ENCODE measurements at places on chromosomes 11 and 22.

DNA sequence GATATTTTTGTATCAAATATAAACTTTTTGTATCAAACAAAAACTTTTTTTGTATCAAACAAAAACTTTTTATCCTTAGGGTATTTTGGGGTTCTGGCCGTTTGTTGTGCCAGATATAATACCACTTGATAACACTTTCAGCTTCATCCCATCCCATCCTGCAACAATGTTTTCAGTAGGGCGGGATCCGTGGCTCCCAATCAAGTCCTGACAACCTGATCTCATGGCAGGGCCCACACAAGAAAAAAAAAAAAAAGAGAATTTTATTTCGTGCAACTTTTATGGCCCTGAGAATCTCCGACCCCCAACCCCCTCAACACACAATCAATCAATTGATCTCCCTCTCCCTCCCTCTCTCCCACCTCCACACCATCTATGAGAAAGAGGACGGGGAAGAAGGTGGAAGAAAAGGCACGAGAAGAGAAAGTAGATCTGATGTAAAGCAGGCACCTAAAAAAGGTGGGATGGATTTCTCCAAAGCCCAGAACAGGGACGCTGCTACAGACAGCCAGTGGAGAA lies 4749.6 kb upstream of the OR11H1 start:
- no peak for DNase-seq

DNA sequence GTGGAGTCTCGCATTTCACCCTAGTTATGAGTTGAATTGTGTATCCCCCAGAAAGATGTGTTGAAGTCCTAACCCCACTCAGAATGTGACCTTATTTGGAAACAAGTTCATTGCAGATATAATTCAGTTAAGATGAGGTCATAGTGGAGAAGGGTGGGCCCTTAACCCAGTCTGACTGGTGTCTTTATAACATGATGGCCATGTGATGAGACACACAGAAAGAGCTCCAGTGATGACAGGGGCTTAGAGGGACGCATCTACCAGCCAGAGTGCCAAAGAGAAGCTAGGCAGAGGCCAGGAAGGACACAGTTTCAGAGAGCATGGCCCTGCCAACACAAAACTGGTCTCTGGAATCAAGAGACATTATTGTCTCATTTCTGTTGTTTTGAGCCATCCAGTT lies 50.3 kb downstream of the LARGE1 start:
- no peak for DNase-seq

DNA sequence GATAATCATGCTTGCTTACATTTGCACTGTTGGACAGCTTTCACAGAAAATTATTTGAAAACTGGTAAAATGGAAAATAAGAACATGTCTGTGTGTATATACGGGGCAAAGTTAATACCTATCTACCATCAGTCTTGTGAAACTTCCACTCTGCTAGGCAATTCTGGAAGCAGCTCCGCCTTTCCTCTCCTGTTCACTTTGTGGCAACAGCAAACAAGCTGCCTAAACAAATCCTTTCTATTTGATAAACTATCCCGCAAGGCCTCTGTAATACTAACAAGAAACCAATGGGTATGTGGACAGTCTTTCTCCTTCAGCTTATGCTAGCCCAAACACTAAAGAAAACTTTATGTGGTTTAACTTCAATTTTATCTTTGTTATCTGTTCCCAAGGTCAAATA lies 39.2 kb upstream of the RAPSN start:
- no peak for DNase-seq

- no peak for DNase-seq
Measured at GRCh38 chr22:45884201-45885062, 92.5 kb downstream of the WNT7B start.

DNA sequence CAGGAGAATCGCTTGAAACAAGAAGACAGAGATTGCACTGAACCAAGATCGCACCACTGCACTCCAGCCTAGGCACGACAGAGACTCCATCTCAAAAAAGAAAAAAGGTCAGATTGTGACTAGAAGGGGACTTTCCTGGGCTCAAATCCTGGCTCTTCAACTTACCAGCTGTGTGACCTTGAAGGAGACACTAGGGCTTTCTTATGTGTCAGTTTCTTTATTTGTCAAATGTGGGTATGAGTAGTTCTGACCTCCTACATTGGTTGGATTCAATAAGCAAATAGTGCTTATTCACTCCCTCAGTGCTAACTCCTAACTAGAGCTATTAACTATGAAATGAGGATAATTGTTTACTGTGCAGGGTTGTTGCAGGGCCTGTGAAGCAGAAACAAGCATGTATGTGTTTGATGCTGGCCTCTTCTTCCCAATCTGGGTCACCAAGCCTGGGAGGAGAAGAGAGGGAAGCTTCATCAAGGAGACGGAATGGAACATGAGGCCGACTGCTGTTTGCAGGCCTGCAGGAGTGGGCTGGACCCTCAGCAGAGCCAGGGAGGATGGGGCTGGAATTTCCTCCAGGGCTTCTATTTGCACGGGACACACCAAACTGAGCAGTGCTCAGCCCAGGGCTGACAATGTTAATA lies 22.5 kb downstream of the RHOD start:
- DNase-seq = no peak

DNA sequence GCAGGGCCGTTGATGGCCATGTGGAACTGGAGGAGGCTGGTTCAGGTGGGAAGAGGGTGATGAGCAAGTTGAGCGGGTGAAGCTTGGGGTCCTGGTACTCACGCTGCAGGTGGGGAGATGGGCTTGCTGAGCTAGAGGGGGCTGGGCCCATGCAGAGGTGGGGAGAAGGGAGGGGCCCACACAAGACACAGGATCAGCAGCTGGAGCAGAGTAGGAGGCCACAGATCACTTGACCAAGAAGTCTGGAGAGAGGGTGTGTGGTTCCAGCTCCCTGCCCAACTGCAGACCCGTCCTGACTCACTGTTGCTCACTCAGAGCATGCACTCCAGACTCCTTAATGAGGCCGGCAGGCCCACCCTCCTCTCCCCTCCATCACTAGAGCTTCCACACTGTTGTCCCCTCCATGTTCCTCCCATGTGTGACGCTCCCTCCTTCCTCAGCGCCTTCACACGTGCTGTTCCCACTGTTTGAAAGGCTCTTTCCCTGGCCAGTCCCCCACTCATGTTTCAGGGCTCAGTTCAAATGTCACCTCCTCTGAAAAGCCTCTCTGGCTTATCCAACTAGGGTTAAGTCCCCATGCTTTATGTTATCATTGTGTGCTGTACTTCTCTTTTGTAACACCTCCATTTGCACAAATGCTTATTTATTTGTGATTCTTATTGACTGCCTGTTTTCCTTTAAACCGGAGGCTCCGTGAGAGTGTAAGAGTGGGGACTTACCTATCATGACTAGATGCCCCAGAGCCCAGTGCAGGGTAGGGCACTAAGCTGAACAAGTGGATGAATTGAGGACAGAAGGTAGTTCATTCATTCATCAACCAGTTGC lies 2.3 kb downstream of the CCDC86 start:
- no peak for DNase-seq

DNA sequence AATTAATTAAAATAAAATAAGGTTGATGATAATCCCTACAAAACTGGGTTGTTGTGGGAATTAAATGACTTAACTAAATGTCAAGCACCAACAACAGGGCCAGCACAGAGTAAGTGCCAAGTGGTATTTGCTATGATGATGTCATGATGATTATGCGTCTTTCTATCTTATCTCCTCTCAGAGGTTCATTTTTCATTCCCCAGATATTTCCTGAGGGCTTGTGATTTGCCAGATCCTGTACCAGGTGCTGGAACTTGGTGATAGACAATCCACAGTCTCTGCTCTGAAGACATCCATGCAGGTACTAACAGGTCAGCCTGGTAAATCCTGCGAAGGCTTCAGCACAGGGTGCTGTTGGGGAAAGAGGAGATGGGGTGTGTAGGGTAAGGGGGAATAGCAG lies 8.1 kb upstream of the MYH9 start:
- no peak for DNase-seq

GRCh38 chr11:16809886-16810668 lies 71.6 kb downstream of the C11orf58 start:
- no peak for DNase-seq

- DNase-seq = no peak
Measured at GRCh38 chr11:63560506-63561180, 2.5 kb downstream of the PLAAT2 start.

DNA sequence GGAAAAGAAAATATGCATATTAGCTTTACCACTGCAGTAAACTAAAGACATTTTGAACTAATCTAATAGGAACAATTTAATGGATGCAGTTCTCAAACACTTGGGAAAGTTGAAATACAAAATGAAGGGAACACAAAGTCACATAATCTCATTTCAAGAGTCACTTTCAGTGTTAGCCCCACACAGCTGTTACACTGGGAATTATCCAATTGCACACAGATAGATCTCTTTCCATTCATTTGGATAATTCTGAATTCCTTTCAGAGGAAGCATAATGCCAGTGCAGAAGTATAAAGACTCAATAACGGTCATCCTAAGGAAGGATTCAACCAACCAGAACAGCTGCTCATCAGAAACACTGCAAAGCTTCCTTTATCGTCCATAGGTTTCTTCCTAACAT lies 173.3 kb downstream of the GRIA4 start:
- no peak for DNase-seq

- no peak for DNase-seq
Measured at GRCh38 chr22:27719036-27719347, 82.6 kb downstream of the MN1 start.

- no peak for DNase-seq
Measured at GRCh38 chr11:61632096-61632495, 48.1 kb upstream of the DAGLA start.

DNA sequence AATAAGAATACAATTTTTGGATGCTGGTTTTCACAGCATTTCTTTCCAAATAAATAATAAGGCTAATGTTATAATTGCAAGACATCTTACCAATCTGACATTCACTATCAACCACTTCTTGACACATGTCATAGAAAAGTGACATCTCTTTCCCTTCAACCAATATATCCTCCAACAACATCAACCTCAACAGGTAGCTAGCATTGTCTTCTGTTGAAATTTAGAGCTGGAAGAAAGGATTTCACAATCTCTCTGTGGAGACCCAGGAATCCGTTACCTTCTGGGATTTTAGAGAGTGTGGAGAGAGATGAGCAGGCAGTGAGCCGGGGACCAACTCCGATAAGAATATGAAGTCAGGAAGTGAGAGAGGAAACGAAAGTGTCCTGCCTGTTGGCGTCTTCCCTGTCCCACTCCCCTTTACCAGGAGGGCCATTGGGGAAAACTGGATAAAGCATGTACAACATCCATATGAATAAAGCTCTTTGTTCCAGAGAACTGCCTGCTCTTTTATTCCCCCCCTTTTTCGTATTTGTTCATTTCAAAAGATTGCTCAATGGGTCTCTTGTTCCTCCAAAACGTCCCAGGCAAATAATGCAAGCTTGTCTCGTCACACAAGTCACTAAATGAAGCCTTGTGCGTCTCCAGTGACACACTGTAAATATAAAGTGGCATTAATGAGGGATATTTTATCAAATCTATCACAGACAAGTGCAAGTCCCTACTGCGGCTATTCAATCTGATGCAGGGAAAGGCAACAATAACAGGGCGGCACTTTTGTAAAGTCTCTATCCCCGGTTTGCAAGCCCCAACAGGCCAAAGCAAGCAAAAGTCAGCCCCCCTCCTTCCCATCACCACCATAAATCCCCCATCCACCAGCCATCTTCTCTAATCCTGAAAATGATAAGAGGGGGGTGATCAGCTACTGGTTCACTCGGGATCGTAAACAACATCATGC lies 3.4 kb downstream of the CADM1 start:
- DNase-seq = no peak

- DNase-seq = no peak
Measured at GRCh38 chr22:45718391-45718790, 46.8 kb downstream of the ATXN10 start.

GRCh38 chr22:19554834-19555404 lies 30.7 kb upstream of the CLDN5 start:
- no peak for DNase-seq

- DNase-seq = peak; percentile 70
Measured at GRCh38 chr22:24325105-24325757, 54.6 kb downstream of the SPECC1L start.

DNA sequence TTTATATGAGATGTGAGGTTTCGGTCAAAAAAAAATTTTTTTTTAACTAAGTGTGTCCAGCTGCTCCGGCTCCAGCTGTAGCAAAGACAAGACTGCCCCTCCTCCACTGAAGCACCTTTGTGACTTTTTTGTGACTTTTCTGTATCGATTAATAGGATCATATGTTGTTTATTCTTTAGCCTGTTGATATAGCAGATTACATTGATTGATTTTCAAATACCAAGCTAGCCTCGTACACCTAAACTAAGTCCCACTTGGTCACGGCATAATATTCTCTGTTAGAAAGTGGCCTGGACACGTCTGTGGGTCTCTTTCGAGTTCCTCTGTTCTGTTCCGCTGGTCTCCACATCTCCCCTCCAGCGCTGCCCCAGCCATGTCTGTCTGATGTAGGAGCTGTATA lies 126.8 kb downstream of the IGLL1 start:
- DNase-seq = no peak

GRCh38 chr22:40572976-40573375 lies 63.5 kb downstream of the MRTFA start:
- no peak for DNase-seq

GRCh38 chr22:41828516-41828915 lies 4.4 kb upstream of the SREBF2 start:
- no peak for DNase-seq

- DNase-seq = no peak
Measured at GRCh38 chr11:79417069-79417920, 23.5 kb downstream of the TENM4 start.

DNA sequence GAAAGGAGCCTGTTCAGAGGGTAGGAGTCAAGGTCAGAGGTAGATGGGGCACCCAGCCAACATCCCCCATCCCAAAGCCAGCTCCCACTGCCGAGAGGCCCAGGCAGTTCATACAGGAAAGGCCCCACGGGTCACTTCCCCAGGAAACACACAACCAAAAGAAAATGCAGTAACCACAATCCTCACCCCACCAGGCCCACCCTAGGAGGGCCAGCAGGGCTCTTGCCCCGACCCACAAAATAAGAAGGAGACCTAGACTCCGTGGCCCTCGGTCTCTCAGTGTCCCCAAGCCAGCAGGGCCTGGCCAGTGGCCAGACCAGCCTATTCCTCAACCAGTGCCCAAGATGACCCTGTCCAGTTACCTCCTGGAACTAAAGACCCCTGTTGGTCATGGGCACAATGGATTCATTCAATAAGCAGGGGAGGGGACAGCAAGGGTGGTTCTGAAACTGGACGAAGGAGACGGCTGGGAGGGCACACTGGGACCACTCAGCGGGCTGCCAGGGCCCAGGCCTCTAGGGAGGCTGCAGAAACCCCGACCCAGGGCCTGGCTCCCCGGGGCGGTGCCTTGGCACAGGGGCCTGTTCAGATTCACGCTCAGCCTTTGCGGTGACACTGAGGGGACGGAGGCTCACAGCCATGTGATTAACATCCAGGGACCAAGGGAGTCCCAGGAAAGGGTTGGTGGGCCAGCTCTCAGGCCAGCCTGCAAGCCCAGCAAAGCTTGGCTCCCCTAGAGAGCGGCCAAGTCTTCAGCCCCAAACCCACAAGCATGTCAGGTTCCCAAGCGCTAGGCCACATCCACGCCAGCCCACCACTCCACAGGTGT lies 5.5 kb downstream of the RAB3IL1 start:
- no peak for DNase-seq

GRCh38 chr11:61120706-61121191 lies 18.5 kb downstream of the CD5 start:
- no peak for DNase-seq

GRCh38 chr22:41511521-41511968 lies 32.7 kb downstream of the POLR3H start:
- no peak for DNase-seq

All from skeletal muscle cell (primary cell).